Stimulated activated CD4-positive, alpha-beta T cell treated with anti-CD3 and anti-CD28 coated beads, Interleukin-2, amount 100 ng/mL, for 48 hours (primary cell): ENCODE measurements at places on chromosomes 13 and 19.

DNA sequence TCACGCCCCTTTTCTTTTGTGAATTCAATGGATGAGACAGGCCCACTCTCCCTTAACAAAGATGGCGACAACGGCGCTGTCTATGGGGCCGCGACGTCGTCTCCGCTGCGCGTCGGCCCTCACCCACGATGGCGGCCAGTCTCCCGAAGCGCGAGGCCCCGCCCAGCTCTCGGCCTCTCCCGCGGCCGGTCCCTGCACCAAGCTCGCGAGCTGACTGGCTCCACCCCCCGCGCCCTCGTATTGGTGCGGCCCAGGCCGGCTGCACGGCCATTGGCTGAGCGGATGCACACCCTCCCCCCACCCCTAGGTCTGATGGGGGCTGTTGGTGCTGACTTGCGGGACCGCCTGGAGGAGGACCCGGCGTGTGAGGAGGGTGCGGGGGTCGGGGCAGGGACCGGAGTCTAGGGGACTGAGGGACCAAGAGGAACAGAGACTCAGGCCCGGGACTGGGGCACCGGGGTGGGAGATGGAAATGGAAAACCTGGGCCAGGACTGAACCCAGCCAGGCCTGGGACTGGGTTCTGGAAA is 4.8 kb downstream of the SPHK2 start:
- DNase-seq: peak; percentile 96

DNA sequence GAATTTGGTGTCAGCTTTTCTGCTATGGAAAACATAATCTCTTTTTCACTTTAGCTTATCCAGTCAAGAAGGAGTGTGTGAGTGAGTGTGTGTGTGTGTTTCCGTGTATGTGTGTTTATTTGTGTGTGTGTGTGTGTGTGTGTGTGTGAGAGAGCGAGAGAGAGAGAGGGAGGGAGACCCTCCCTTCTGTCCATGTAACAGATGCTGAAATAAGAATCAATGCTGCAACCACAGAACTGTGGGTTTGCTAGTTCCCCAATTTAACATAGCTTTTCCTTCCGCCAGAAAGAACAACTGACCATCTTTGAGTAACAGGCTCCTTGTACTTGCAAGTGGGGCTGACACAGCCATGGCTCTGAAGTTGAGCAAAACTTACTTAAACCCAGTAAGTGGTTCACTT is 5.2 kb downstream of the LCP1 start:
- DNase-seq: no peak

DNA sequence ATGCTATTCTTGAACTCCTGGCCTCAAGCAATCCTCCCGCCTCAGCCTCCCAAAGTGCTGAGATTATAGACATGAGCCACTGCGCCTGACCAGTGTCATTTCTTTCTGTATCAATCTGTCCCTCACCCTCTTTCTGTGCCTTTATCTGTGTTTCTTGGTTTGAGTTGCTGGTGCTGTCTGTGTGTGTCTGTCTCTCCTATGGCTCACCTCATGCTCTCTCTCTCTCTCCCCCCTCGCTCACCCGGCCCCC is 9.9 kb downstream of the IRF2BP1 start:
- DNase-seq: no peak

GRCh38 chr19:58395979-58396627 is 647 bp downstream of the RNF225 start:
- no peak for DNase-seq

DNA sequence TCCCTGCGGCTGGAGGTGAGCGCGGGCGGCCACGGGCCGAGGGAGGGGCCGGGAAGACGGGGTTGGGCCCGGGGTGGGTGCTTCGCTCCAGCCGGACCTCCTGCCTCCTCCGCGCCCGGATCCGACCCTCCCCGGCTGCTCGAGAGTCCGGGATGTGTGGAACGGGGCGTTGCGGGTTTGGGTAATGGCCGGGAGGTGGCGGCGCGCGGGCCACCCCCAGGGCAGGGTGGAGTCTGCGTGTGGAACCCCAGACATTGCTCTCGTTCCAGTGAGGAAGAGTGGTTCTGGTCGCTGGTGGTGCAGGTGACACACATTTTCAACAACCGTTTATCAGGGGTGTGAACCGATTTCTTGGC is 38.8 kb downstream of the ARHGEF7 start:
- DNase-seq: peak; percentile 40
